ENCODE measurements at places on chromosomes 11 and 22.

GRCh38 chr11:64759722-64760719 is at the start of gene PYGM:
TSS of gene PYGM (minus strand) at chr11:64759974. CDS start at chr11:64759898, 76 bp downstream.
- peak; percentile 40 for DNase-seq

GRCh38 chr11:85481862-85482261 is 145.3 kb downstream of the DLG2 start:
- DNase-seq, result no peak

DNA sequence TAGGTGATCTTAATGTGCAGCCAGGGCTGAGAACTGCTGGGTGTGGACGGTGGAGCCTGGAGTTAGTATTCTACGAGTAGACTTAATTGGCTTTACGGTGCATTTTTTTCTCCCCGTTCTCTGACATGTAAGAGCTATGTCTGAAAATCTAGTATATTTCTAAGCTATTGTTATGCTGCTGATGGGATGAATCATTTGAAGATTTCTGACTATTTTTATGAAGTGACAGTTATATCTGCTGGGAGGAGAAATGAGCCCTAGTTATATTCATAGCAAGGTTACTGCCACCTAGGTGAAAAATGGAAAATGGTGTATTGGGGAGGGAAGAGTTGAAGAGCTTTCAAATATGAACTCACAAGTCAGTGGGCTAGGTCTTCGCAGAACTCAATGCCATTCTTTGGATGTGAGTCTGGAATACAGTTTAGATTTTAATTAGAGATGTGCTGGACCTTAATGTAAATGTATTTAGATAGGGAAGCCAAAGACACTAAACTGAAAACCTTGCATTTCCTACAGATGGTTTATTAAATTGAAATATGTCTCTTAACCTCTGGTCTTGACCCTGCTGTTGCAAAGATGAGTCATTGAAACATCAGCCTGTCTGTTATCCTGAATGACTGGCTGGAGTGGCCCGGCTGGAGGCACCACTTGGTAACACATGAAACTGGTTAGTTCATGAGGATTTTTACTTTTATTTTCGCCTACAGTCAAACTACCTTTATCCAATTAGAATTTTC is 293.7 kb downstream of the DDX10 start:
- DNase-seq, result no peak

DNA sequence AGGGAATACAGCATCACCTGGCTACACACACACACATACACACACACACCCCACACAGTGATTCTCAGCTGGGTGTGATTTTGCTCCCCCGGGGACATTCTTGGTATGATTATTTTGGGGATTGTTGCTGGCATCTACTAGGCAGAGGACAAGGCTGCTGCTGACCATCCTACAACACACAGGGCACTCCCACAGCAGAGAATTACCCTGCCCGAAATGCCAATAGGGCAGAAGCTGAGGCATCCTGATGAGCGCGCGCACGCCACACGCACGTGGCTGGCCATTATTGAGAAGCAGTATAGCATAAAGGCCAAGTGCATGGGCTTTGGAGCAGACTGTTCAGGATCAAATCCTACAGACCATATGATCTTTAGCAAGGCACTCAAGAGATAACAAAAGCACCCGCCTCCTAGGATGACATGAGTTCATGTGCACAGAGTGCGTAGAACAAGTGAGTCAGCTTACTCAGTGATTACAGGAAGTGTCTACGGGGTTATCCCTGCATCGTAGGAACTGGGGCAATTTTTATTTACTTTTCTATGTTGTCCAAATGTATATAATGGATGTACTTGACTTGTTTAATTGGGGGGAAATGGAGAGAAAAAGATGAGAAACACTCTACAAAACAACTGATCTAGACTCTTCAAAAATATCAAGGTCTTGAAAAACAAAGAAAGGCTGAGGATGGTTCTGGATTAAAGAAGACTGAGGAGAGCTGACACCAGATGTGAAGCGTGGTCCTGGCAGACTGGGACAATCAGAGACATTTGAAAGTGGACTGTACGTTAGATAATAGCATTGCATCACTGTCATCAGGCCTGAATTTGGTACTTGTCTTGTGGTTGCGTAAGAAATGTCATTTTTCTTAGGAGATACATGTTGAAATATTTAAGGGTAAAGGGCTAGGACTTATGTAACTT is 7.2 kb upstream of the EHD1 start:
- DNase-seq, result peak; percentile 61

DNA sequence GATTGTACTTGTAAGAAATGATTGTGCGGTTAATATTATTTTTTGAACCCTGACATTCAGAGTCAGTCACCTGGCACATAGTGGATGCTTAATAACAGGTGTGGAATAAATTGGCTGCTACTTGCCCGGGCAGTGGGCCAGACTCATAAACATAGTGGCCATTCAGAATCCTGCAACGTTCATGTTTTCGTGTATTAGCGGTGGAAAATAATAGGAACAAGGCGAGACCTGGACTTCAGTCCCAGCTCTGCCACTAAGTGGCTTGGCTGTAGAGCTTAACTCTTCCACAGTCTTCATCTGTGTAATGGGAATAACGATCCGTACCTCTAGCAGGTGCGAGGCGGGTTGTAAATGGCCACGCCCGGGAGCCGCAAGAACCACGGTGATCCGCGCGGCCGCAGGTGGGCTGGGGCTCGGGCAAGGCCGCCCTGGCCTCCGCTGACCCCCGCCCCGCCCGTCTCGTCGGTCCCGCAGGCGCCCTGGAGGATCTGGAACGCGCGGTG is 761 bp upstream of the TMEM25 start:
- no peak for DNase-seq

DNA sequence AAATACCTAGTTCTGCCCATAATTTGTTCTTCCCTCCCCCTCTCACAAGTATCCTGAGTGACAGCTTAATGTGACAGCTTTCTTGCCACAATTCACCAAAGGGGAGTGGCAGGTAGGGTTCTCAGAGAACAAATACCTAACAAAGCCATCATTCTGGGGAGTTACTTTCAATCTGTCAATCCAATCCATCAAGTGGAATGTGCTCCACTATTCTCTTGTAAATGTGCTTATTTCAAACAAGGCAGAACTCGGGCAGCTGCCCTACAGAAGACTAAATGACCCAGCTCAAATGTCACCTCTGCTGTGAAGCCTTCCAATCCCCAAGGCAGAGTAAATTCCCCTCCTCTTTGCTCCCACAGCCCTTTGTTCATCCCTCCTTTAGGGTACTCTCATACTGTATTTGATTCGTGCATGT is 27.8 kb downstream of the LGR4 start:
- no peak for DNase-seq

DNA sequence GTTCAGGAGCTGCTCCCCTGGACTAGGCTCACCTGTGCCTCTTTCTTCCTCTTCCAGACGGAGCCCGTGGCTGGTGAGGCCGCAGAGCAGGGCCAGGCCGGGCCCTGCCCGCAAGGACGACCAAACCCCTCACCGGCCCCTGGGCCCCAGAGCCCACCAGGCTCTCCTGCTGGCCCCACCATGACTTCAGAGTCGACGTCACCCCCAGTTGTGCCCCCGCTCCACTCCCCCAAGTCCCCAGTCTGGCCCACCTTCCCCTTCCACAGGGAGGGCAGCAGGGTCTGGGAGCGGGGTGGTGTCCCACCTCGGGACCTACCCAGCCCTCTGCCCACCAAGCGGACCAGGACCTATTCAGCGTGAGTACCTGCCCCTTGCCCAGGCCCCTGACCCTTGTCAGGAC is 11.0 kb downstream of the CSDC2 start:
- no peak for DNase-seq

GRCh38 chr11:116823031-116823843 is at the start of gene APOA4:
TSS of gene APOA4 (minus strand) at chr11:116823304. CDS start at chr11:116823191, 113 bp downstream.
- DNase-seq, result no peak

Data from CD4-positive, alpha-beta T cell treated with Interleukin-17A for 1 hour (primary cell).